ENCODE measurements at places on chromosomes 7 and 10.

GRCh38 chr10:72593963-72594362 lies 31.9 kb downstream of the MICU1 start:
- no peak for DNase-seq

DNA sequence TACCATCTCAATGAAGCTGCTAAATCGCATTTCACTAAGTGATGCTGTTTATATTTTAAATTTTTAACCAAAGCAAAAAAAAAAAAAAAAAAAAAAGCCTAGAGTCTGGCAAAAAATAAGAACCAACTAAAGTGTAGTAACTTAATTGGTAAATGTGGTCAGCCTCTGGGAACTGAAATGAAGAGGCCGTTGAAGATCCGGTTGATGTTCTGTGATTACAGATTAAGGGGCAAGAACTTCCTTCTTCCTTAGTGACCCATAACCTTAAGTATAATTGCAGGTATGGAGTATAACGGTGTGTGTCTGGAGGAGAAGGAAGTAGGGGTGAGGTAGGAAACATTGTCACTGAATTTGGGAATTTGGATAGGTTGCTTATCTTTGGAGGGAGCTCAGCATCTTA lies 7.7 kb upstream of the SRGN start:
- no peak for DNase-seq

DNA sequence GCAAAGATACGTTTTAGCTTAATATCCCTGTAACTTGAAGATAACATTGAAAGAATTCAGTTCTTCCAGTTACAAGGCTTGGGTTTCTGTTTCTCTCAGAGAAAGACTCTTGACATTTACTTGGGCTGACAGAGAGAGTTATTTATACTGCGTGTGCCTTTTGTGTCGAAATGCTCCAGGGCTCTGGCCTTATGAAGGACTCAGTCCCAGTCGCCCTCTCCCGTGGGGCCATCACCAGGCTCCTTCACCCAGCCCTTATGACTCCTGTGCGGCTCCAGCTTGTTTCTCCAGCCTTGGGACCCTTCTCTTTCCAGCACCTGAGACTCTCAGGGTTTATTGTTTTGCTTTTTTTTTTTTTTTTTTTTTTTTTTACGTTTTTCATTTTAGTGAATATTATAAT lies 242.3 kb upstream of the DKK1 start:
- DNase-seq = no peak

GRCh38 chr7:102973096-102973802 lies 60.4 kb downstream of the LRRC17 start:
- no peak for DNase-seq

DNA sequence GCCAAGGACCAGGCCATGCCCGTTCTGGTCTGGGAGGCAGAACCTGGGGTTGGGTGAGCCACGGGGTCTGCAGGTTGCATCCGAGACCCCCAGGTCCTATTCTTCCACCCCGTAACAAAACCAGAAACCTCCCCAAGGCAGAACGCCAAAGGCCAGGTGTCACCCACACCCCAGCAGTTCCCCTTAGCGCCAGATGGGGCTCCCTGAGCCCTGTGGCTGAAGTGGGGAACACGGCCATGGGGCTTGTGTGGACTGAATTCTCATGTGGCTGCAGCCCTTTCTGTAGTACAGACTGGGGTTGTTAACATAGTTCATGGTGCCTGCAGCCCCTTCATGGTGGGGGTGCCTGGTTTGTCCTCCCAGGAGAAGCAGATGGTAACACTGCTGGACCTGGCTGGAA lies 10.2 kb downstream of the BRI3 start:
- DNase-seq = no peak

DNA sequence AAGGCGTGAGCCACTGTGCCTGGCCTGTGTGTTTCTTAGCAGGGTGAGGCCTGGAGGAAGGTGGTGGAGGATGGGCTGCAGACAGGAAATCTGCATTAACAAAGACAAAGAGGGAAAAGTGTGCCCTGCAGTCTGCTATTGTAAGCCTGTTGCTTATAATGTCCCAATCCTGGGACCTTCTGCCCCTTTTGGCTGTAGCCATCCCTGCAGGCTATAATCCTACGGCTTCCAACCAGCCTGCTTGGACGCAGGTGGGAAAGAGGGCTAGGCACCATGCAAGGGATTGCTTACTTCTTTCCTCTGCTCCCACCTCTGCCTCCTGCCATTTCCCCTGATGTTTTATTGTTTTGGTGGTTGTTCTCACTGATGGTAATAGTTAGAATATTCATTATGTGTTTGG lies 434.3 kb downstream of the PLXNA4 start:
- no peak for DNase-seq

DNA sequence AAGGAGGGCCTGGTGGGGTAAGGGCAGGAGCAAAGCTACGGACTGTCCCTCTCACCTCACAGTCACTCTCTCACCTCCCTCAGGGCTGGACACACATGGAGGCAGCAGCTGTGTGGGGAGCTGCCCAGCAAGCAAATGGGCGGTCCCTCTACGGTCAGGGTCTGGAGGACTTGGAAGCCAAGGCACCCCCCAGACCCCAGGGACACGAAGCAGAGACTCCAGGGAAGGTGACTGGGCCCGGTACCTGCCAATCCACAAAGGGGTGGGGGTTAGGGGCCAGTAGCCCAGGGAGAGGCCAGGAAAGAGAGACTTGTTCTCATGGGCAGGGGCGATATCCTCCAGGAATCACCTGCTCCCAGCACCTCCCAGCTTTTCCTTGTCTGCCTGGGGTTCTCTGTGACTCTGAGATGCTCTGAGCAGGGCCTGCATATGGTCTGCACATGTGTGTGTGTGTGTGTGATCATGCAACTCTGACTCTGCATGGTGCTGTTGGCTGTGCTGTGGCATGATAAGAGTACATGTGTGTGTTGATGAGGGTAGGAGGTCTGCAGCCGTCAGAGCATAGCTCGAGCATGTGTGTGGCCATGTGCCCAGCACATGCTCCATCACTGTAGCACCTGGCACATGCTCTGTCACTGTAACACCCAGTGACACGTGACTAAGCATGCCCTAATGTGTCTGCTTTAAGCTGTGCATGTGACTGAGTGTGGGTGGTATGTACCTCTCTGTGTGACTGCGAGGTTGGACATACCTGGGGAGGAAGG lies 4.6 kb upstream of the LDB3 start:
- no peak for DNase-seq

Data from stimulated activated CD4-positive, alpha-beta T cell treated with anti-CD3 and anti-CD28 coated beads, Interleukin-12 subunit alpha, Interleukin-12 subunit beta, amount 100 ng/mL, for 4 hours (primary cell).